ENCODE measurements at places on chromosomes 2 and 18.

GRCh38 chr2:9644603-9645002 is 13.8 kb upstream of the YWHAQ start:
- no peak for DNase-seq

DNA sequence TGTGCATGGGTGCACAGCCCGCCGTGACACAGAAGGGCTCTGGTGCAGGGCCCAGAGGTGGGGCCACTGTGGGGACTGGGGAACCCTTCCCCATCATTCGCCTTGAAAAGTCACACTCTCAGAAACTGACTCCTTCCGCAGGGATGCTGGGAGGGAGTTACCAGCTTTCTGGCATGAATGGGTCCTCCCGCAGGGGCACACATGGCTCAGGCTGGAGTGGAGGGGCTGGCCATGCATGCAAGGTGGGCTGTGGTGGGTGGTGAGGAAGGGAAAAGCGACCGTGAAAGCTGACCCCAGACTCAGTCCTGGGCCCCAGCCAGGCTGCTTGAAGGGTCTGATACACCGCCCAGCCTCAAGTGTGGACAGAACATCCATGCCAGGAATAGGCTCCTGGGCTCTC is 201.1 kb downstream of the TNS1 start:
- no peak for DNase-seq

DNA sequence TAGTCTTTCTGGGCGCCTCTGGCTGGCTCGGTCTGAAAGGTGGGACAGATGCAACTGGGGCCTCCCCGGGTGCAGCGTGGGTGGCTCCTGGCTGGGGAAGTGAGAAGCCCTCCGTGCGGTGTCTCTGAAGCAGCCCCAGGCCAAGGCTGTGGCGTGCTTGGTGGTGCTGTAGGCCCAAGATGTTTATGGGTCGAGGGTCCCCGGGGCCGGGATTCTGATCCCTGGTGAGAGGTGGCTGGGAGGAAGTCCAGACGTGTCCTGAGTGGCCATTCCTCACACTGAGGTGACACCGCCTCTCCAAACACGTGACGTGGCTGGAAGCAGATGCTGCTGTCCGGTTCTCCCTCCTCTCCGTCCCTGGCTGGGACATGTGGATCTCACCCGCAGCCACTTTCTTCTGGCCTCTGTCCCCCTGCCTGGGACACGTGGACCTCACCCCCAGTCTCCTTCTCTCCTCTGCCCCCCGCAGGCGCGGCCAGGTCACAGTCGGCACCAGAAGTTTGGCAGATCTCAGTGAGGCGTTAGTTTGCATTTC is 12.6 kb downstream of the RTP5 start:
- no peak for DNase-seq

DNA sequence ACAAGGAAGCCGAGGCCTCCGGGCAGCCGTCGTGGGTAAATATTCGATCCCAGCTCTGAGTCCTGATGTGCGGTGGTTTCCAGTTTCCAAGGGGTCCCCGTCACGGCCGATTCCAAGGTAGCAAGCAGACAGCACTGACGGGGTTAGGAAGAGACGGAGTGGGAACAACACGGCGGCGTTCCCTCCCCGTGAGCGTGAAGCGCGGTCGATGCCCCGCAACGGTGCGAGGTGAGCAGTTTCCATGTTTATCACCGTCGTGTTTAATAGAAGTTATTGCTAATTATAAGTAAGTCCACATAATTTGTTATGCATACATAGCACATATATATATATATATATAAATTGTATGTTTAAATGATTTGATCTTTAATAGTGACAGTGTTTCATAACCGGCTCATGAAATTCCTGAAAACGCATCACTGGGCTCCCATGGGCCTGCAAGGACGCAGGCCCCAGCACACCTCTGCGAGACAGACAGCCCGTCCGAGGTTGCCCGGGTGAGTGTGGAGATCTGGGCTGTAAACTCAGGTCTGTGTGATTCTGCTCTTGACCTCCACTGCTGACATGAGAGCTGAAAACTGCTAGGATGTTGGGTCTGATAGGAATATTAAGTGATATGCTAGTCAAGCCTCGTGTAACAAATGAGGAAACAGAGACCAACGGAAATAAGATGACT is 243.5 kb upstream of the SALL3 start:
- DNase-seq = no peak

DNA sequence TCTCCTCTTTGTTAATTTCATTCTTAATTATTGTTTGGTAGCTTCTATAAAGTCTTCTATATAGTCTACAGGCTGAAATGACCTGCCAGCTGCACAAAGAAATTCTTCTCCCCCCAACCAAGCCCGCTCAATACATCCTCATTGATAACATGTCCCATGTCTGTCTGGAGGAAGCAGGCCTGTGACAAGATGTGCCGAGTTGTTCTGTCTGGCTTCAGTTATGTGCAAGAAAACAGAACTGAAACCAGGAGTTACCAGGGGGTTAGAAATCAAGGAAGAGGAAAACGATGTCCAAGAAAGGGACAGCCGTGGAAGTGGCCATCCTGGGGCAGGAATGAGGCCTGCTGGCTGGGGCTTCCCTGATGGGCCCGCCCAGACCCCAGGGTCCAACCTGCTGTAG is 57.6 kb downstream of the MTCL1 start:
- DNase-seq = no peak

GRCh38 chr2:138321458-138321857 is 180.1 kb upstream of the SPOPL start:
- DNase-seq = no peak

DNA sequence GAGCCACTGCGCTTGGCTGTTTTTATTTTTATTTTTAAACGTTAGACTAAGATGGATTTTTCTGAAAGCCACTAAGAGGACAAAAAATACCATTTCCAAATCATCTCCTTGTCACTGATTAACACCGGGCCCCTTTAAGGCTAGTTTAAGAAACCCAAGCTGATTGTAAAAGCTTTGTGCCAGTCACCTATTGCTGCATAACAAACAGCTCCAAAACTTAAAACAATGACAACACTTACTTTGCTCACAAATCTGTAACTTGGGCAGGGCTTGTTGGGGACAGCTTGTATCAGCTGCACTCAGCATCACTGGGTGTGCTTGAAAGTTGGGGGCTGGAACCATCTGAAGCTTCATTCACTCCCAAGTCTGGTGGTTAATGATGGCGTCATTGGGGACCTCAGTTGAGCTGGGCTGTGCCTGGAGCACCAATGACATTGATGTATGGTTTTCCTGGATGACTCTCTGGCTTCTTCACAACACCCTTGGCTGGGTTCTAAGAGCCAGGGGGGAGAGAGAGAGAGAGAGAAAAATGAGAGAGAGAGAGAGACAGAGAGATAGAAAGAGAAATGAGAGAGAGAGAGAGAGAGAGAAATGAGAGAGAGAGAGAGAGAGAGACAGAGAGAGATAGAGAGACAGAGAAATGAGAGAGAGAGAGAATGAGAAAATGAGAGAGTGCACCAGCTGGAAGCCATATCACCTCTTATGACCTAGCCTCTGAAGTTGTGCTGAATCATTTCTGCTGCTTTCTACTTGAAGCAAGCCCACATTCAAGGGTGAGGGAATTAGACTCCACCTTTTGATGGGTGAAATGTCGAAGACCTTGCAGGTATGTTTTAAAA is 26.0 kb upstream of the ATG16L1 start:
- DNase-seq = no peak

GRCh38 chr18:45962461-45962860 is 4.7 kb downstream of the EPG5 start:
- no peak for DNase-seq

GRCh38 chr18:24910221-24910620 is 441.7 kb downstream of the ZNF521 start:
- no peak for DNase-seq

- DNase-seq = no peak
Observed at GRCh38 chr18:35827903-35828275, 144.6 kb upstream of the RMP24 start.

DNA sequence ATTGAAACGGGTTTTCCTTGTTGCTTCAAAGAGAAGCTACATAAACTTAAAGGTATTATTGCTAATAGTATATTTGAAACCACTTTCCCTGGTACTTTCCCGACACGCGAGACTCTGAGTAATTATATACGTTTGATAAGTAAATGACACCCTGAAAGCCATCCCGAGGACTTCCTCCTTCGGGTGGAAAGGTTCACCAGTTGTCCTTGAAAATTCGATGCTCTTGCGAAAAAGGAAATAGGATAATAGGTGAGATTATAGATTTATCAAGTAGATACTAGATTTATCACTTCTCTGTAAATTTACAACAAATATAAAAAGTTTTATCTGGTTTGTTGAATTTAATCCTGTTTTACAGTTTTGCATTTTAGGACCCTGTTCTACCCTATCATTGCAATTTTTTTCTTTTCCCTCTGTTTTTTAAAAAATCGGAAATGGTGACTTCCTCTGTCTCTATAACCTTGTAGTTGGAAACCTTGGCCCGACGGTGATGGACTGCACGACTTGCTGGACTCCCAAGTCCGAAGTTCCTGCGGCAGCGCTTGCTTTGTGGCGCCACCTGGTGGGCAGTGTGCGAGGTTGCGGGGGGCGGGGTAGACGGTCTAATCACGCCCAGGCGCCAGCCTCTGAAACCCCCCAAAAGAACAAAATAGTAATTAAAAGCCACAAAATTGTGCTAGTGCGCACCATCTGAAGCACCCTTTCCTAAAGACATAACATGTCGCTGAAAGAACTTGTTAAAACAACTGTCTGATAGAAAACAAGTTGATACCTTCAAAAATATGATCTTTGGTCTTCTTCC is 972 bp upstream of the DLX2 start:
- DNase-seq = no peak

- no peak for DNase-seq
Observed at GRCh38 chr2:1366546-1367134, 46.6 kb upstream of the TPO start.

- no peak for DNase-seq
Observed at GRCh38 chr18:2587788-2588187, 16.4 kb downstream of the NDC80 start.

DNA sequence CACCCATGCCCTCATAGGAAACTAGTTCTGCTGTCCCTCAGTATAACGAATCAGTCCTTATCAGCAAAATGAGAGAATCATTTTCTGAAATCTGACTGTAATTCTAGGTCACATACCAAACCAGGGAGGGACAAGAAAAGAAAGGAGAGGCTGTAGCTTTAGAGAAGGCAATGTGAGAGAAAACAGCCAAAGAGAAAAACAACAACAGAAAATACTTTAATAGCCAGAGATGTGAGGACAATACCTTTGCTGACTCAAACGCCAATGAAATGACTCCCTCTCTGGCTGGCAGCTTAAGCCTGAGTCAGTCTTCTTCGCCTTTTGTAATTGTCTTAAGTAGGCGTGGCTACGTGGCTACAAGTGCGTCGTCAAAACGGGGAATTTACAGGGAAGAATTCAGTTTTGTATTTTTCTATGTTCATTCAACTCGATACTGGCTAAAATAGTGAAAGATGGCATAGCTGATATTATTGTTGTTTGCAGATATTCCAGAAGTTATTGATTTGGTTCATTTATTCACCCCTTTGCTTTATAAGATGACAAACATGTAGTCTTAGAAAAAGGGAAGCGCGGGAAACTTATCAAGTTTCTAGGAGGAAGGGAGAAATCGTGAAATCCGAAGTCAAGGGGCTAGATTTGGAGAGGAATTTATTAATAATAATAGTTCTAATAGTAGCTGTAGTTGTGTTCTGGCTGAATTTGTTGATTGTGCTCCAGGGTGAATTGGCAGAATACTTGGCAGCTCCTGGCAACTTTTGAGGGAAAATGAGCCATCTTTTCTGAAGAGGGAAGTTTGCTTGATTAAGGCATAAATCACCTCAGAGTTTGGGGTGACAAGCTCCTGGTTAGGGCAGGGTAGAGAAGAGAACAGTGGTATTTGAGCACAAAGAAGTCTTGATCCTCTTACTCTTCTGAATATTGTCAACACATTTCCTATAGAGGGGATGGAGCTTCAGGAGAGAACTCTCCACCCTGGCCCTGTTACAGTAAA is at the start of gene IL1A:
Gene IL1A, minus strand, starts transcription at position 295 of the 991 bp plus-strand sequence. CDS start 723 bp downstream, outside the sequence.
- DNase-seq = no peak

DNA sequence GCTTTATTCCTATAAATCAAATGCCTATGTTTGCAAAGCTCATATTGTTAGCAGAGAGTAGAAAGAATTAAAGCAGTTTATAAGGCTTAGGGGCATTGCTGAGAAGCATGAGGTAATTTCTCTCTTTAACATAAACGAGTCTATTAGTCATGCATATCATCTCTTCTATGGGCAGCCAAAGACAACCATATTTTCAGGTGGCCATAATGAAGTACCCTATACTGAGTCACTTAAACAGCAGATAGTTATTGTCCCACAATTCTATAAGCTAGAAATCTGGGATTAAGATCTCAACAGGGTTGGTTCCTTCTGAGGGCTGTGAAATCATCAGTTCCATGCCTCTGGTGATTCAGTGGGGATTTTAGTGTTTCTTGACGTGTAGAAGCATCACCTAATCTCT is 277.5 kb downstream of the NR4A2 start:
- DNase-seq = no peak

GRCh38 chr2:83844490-83844889 is 614.6 kb downstream of the SUCLG1 start:
- DNase-seq = no peak

GRCh38 chr2:62304429-62305417 is 108.8 kb downstream of the B3GNT2 start:
- no peak for DNase-seq

- DNase-seq = no peak
Observed at GRCh38 chr18:73900106-73900835, 247.4 kb downstream of the FBXO15 start.

DNA sequence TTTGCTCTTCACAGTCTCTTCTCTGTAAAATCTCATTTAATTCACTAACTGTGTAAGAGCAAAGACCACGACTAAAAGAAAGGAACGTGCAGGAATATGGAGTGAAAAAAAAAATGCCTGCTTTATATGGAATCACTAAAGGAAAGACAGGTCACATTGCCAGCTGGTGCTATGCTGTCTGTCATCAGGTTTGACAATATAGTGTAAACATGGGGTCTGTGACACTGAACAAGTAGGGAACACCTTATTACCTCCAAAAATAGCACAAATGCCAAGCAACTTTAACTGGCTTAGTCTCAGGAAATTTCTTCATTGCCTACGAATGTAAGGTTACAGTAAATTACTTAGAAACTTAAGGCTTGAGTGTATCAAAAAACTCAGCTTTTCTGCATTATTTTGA is 364.5 kb upstream of the LINC00305 start:
- no peak for DNase-seq

DNA sequence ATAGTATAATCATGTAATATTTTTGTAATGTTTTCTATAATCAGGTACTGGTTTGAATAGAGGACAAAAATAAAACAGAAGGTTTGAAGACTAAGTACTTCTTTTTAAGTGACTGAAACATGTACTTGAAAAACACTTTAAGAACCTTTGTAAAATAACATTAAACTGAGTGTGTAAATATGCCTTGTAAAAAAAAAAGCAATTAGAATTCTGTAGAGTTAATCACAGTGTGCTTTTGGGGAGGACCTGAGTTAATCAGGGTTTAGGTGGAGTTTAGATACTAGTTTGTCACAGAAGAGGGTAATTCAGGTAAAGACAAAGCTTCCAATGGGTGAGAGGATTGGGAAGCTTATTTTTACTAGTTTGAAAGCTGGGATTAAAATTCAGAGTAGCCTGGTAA is 10.3 kb downstream of the MBD5 start:
- DNase-seq = no peak

DNA sequence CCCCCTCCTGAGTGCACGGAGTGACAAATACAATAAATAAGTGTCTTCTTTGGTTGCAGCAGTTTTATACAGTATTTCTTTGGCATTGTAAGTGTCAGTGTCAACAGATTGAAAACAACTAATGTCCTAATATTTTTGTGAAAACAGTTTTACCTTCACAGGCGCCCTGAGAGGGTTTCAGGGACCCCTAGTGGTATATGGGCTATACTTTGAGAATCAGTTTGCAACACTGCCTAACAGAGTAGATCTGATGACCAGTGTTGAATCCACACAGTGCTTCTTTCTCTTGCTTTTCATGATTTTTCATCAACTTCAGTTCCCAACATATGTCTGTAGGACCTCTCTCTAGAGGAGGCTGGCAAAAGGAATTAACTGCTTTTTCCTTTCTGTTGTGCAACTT is 162.2 kb downstream of the PRPF40A start:
- DNase-seq = no peak

Data from cortex of kidney (tissue), 1 donor.